Activated CD4-positive, alpha-beta T cell treated with anti-CD3 and anti-CD28 coated beads, Interleukin-2, amount 10 ng/mL, durations not matched to agents 24 days and 14 days (primary cell): ENCODE measurements at places on chromosomes 1 and 21. TPM values are rescaled to one million over a fixed set of nuclear protein-coding genes. Genes with fewer than 3 reads are reported as not detected.

Gene VSIG8
- not detected in 2 replicates for total RNA-seq

Gene ERICH3
- not detected in 2 replicates for total RNA-seq

Gene XKR8
- total RNA-seq: 4.1 and 7.0 TPM in 2 replicates

Gene OLFML2B
- total RNA-seq: not detected in 2 replicates

Gene TENT5C
- total RNA-seq: 3.1 and 3.5 TPM in 2 replicates

Gene SLC45A1
- total RNA-seq: 0.12 and 0.38 TPM in 2 replicates
